ENCODE measurements at places on chromosomes 5 and 9.

DNA sequence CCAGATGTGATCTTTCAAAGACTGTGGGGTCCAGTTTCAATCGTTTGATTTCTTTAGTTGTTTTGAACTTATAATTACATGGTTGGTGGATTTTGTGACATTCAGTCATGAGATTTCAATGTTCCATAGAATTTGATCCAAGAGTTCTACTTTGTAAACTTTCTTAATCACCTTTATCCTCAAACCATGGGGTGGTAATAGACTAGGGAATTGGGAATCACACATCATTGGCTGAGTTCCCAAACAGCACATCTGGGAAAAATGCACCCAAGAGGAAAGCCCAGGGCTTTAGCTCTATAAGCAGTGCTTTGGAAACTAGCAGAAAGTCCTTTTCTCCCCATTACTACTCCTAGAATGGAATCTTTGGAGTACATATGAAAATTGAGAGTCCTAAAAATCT lies 177.6 kb downstream of the NNT start:
- no peak for DNase-seq

- no peak for DNase-seq
Observed at GRCh38 chr9:118651511-118651910, 717.7 kb downstream of the BRINP1 start.

- no peak for DNase-seq
Observed at GRCh38 chr9:114348261-114348905, 18.7 kb downstream of the ORM2 start.

GRCh38 chr5:82287625-82288024 lies 9.5 kb upstream of the RPS23 start:
- DNase-seq, result no peak

DNA sequence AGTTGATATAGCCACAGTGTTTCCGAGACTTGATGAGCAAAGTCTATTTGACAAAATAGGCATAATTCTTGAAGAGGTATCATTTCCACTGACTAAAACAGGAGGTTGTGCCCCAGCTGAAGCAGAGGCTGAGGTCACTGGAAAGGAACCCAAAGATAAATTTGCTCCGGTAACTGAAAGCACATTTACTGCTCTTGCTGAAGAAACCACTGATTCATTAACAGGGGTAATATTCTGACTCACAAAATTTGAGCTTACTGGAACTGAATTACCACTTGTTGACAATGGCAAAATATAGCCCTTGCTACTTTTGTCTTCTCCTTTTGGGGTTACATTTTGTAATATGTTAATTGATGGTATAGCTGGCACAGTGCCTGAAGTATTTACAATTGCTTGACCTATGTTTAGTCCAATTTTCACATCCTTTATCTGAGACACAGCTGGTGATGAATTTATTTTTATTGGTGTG lies 30.2 kb downstream of the MLANA start:
- no peak for DNase-seq

- DNase-seq, result no peak
Observed at GRCh38 chr5:174312641-174313040, 267.1 kb downstream of the NSG2 start.

DNA sequence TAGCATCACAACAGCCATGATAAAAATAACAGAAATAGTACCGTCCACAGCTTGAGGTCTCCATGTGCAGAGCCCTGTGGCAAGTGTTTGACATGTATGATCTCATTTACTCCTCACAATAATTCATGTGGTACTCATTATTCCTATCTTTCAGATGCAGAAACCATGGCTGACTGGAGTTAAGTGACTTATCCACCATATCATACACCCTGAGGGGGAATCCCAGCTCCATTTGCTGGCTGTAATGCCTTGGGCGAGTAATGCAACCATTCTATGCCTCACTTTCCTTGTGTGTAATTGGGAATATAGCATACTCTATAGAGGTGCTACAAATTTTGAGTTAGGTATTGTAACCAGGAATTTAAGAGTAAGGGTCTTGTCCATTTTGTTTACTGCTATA lies 347.0 kb upstream of the CLINT1 start:
- no peak for DNase-seq

DNA sequence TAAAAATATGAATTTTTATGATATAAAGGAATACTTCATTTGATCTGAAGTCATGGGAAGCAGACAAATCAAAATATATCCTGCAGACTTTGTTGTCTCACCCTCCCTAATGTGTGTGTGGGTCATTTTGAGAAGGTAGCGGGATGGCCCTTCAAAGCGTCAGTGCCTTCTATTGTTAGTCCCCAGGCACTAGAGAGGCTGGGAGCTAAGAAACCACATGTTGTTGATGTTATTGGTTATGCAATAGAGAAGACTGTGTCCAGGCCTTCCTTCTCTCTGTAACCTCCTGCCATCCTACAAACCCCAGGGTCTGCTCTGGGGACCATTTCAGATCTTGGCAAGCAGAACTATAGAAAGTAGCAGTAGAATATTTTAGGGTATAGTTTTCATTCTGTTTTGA lies 94.7 kb downstream of the NLN start:
- no peak for DNase-seq

DNA sequence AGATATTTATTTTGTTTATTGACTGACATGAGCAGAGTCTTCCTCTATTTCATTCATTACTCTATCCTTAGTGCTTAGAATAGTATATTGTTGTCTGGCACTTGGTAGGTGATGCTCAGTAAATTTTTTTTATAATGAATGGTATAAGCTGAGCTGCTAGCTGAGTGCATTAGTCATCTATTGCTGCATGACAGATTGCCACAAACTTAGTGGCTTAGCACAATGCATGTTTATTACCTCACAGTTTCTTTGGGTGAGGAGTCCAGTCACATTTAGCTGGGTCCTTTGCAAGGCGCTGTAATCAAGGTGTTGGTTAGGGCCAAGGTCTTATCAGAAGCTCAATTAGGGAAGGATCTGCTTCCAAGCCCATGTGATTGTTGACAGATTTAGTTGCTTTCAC lies 23.1 kb downstream of the SMAD5 start:
- no peak for DNase-seq

- no peak for DNase-seq
Observed at GRCh38 chr9:131095666-131096268, 564 bp upstream of the AIF1L start.

DNA sequence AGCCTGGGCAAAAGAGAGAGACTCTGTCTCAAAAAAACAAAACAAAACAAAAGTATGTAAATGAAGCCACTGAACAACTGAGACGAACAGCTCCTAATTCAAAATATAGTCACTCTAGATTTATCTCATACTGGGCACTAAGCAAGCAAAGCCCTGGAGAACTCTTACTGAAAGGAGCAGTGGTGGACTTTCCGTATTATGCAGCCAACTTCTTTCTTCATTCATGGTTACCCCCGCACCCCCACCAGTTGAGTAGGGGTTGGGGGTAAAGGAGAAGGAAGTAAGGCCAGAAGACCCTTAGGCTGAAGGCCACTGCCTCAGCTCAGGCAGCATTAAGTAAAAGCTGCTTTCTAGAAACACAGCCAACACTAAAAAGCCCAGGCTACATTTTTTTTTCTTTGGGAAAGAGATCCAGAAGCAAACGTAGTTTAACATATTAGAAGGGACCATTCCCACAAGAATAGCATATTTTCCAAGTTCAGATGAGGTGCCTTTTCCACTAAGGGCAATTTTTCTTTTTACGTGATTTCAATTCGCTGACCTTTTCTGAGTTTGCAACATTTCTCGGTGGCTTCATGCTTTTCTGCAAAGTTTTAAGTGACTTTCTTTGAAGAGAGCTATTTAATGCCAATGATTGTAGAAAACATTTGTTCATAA lies 55.3 kb downstream of the MAPKAP1 start:
- no peak for DNase-seq

DNA sequence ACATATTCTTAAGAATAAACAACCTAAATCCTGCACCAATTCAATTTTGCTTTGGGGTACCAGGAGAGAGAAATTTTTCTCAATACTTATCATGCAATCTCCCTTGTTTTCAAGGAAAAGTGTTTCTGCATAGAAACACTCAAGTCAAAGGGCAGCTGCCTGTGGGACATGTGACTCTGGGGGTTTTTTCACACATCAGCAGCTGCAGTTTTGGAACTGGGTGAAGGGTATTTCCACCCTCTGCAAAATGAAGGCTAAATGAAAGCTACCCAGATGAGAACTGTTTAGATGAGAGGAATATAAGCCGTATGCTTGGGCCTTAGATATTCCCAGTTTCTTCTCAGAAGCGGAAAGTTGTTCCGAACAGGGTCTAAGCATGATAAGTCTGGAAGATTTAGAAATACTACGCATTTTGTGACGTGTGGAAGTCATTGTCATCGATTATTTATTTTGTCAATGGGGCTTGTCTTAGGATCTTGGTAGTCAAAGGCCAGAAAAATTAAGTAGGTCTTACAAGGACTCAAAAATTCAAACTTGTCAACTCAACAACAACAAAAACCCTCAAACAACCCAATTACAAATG lies 64.3 kb upstream of the BOD1 start:
- DNase-seq, result no peak

DNA sequence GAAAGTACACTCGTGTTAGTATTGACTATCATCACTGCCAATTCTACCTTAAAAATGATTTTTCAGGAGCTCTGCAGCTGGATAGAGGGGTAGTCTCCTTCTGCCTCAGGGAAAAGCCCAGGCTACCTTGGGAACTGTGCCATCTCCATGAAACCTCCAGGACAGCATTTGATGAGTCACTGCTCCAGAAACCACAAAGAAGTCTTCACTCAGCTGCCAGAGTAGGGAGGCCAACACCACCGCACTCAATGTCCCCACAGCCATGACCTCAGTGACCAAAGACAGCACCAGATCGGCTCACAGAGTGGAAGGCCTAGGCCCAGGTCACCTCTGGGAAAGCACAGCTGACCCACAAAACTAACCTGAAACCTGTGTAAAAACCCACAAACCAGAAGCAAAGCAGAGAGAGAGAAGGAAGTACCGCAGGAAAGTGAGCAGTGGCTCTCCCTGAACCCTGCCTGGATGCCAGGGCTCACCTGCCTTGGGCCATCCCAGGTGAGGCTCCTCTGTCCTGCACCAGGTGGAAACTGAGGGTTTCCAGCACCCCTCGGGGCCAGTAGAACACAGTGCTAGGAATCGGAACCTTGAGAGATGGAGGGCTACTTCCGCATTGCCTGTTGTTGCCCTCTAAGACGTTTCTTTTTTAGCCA lies 30.0 kb downstream of the S1PR3 start:
- no peak for DNase-seq

DNA sequence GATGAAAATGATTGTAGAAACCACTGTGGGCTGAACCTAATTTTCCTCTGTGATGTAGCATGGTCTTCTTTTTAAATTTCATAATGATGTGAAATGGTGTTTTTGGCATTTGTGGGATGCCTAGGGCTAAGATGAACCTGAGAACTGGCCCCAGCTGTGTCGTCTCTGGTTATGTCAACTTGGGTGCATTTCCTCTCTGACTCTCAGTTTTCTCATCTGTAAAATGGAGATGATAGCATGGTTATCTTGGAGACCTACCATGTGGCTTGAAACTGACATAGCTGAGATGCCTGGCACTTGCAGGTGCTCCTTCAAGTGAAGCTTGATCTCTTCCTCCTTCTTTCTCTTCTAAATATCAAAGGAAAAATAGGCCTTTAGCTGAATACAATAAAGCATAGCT lies 77.8 kb downstream of the BOD1 start:
- DNase-seq, result no peak

GRCh38 chr5:96235008-96235910 lies 197.8 kb downstream of the PCSK1 start:
- no peak for DNase-seq

DNA sequence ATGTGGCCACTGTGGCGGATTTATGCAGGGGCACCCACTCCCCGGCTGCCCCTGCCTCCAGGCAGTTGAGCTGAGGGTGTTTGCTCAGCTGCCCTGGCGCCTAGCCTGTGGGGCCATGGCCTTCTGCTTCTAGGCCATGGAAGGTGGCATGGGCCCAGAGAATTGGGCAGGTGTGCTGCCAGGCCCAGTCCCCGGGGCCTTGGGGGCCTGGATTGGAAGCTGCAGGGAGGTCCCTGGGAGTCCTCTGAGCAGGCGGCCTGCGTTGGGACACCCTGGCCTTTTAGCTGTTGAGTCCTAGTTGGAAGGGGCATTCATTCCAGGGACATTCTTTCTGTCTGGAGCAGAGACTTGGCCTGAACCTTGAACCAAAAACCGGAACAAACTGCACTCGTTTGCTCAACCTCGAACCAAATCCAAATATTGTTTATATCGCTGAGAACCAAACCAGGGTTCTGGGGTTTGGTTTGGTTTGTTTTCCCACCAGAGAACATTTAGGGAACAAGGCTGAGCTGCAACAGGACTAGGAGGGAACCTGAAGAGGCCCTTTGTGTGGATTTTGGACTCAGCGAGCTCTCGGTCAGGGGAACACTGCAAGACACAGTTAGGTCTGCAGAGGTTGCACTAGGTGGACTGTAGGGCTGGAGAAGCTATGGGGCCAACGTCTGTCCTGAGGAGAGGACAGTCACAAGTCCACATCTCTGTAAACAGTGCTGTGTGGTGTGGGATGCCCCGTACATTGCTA lies 116.8 kb downstream of the BOD1 start:
- DNase-seq, result no peak

DNA sequence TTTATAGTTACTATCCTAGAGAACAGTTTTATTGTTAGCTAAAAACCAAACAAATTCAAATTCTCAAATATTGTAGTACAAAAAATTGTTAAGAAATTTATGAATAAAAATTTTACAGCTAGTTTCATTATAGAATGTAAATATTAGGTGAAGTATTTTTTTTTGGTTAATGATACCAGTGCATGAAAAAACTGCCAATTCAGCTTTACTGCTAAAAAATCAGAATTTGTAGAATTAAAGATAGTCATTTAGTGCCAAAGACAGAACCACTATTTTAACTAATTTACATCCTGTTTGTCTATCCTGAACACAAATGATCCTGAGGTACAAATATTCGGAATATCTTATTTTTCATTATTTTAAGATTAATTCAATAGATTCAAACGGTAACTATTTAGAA lies 202.6 kb downstream of the FER start:
- DNase-seq, result no peak

DNA sequence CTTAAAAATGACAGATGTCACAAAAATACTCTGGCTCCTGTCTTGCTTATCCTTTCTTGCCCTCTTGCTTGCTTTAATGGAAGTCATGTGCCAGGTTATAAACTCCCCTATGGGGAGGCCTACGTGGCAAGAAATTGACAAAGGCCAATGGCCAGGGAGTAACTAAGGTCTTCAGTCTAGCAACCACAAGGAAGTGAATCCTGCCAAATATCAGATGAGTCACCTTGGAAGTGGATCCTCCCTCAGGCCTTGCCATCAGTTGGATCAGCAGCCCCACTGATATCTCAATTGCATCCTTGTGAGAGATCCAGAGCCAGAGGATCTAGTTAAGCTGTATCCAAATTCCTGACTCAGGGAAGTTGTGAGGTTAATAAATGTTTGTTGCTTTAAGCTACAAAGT lies 82.8 kb downstream of the CAAP1 start:
- no peak for DNase-seq

GRCh38 chr5:131991593-131992324 lies 19.7 kb downstream of the ACSL6 start:
- DNase-seq, result no peak

- no peak for DNase-seq
Observed at GRCh38 chr5:174794931-174795672, 70.7 kb downstream of the MSX2 start.

GRCh38 chr5:58327289-58327688 lies 132.6 kb downstream of the PLK2 start:
- DNase-seq, result no peak

GRCh38 chr5:55836191-55836590 lies 15.0 kb upstream of the IL31RA start:
- DNase-seq, result no peak
